ENCODE measurements at places on chromosomes 13 and 19.

DNA sequence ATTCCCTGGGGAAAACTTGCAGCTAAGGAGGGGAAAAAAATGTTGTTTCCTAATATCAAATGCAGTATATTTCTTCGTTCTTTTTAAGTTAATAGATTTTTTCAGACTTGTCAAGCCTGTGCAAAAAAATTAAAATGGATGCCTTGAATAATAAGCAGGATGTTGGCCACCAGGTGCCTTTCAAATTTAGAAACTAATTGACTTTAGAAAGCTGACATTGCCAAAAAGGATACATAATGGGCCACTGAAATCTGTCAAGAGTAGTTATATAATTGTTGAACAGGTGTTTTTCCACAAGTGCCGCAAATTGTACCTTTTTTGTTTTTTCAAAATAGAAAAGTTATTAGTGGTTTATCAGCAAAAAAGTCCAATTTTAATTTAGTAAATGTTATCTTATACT, 33.6 kb downstream of the TNFSF11 start:
- DNase-seq, result no peak

DNA sequence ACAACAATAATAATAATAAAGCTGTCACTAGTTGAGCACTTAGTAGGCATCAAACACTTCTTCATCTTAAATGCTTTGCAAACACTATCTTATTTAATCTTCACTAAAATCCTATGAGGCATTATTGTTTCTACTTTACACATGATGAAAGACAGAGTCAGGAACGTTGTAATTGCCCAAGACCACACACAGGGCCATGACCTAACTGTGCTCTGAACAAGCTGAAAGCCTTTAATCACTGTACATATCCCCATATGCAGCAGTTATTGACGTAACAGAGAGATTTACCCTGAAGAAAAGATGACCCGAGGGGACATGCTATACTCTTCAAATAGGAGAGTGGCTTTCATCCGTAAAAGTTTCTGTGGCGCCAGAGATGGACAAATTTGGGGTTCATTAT, 53.0 kb downstream of the SACS start:
- no peak for DNase-seq

- no peak for DNase-seq
Measured at GRCh38 chr19:17806945-17807344, 12.0 kb downstream of the B3GNT3 start.

- DNase-seq, result no peak
Measured at GRCh38 chr19:54995561-54995960, 29.4 kb downstream of the NLRP2 start.

- no peak for DNase-seq
Measured at GRCh38 chr13:28640861-28641599, 17.9 kb upstream of the POMP start.

- no peak for DNase-seq
Measured at GRCh38 chr19:56383826-56384605, 9.3 kb downstream of the ZNF582 start.

DNA sequence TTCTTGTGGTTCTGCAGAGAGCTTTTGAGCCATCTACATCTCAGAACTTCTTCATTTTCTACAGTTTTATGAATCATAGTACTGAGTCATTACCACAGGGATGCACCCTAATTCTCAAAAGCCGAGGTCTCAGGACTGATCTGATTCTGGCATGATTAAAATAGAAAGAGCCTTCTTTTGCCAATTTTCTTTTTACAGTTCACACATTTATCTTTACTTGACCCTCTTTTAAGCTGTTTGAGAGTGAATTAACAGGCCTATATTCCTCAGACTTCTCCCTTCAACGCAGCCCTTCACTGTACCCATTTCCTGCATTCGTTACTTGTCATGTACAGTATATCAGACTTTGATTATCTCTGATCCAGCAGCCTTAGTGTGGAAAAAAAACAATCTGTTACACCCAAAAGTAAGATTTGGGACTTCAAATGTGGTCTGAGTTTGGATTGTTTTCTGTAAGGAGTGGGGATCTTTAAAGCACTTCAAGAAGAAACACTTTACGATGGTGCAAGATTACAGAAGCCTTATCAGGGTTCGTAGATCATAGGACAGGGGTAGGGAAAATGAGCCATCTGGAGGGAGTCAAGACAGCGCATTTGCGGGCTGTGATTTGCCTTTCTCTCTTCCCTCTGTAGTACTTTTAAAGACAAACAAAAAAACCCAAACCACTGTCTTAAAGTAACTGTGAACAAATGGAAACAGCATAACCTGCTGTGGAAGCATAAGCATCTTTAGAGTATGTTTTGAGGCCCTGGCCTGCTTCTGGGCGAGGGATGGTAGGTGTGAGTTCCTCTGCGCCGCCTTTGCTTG, 15.3 kb upstream of the GPR183 start:
- DNase-seq, result peak; percentile 71

DNA sequence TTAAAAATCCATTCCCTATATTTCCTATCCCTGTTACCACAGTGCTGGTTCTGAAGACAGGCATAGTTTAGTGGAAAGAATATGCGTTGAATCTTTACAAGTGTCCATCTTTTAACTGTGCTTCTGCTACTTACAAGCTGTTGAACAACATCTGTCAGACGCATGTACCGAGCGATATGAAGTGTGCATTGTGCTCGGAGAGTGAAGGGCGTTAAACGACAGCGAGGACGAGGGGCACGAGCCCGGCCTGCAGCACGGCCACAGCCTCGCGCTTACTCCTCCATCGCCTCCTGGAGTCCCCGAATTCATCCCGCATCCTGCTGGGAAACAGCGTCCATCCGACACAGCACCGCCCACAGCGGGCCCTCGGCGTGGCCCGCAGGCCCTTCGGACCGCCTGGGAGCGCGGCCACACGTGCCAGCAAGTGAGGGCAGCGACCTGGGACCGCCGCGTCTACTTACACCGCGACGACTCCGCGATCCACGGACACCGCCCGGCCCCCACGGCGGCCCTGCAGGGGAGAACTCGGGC, 514 bp downstream of the PCID2 start:
- no peak for DNase-seq

DNA sequence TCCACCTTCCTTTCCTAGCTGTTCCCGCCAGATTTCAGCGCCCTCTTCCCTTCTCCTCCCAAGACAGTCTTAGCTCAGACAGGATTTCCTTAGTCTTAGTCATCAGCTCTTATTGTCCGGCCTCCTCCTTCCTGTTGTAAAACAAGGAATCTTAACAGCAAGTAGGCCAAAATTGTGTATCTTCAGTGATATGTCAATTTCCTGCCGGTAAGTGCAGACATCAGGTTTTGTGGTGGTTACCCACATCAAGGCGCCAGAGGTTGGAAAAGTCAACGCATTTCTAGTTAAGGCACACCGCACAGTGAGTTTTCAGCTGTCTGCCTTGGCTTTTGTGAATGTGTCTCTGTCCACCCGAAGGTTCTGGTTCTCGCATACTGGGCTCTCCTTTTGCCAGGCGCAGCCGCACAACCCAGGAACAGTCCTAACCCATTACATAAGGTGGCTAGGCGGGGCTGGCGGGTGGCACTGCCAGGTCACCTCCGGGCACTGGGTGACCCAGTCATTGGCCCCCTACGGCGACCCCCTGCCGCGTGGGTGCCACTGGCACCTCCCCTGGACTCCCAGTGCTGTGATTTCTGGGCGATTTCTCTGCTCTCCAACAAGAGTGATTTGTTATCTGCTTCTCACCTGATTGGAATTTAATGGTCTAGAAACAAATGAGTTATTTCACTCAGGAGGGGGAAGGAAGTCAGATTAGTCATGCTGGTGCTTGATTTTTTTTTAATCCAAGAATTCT, 12.9 kb downstream of the COL4A2 start:
- DNase-seq, result no peak

GRCh38 chr13:36480726-36481427, 48.6 kb downstream of the CCNA1 start:
- DNase-seq, result no peak

GRCh38 chr13:43074824-43075510, 51.6 kb downstream of the DNAJC15 start:
- no peak for DNase-seq

- no peak for DNase-seq
Measured at GRCh38 chr19:45162608-45163143, 1.9 kb upstream of the NKPD1 start.

DNA sequence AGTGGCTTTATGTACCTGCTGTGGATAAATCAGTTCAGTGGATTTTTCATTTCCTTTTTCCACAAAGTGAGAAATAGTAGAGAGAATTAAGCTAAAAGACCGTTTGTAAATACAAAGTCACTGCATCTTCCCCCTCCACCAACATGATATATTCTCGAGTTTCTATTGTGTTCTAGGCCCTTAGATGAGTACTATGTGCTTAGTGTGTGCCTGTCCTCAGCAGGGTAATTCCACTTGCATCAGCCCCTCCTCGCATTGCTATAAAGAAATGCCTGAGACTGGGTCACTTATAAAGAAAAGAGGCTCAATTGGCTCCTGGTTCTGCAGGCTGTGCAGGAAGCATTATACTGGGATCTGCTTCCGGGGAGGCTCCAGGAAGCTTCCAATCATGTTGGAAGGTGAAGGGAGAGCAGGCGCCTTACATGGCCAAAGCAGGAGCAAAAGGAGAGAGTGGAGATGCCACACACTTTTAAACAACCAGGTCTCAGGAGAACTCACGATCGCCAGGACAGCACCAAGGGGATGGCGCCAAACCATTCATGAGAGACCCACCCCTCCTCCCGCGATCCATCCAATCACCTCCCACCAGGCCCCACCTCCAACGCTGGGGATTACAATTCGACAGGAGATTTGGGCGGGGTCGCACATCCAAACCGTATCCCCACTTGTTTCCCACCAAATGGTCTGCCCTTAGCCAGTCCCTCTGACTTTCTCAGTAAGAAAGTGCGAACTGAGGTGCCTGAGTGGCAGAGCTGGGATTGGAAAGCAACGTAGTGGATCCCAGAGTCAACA, 102.3 kb upstream of the ABCC4 start:
- no peak for DNase-seq

- DNase-seq, result no peak
Measured at GRCh38 chr19:11737964-11738745, 591 bp downstream of the ZNF823 start.

- DNase-seq, result no peak
Measured at GRCh38 chr13:113853518-113854237, 10.2 kb downstream of the GAS6 start.

DNA sequence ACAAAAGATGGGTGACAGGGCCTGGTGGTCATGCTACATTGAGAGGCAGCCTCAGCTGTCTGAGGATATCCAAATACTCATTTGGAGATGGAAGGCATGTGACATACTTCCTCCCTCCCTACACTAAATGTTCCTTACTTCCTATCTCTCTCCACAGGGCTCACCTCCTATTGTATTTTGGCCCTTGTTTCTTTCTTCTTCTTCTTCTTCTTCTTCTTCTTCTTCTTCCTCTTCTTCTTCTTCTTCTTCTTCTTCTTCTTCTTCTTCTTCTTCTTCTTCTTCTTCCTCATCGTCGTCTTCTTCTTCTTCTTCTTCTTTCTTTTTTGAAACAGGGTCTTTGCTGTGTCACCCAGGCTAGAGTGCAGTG, 71.8 kb upstream of the POMP start:
- DNase-seq, result no peak

- DNase-seq, result no peak
Measured at GRCh38 chr19:51020988-51021651, 1.6 kb upstream of the KLK10 start.

DNA sequence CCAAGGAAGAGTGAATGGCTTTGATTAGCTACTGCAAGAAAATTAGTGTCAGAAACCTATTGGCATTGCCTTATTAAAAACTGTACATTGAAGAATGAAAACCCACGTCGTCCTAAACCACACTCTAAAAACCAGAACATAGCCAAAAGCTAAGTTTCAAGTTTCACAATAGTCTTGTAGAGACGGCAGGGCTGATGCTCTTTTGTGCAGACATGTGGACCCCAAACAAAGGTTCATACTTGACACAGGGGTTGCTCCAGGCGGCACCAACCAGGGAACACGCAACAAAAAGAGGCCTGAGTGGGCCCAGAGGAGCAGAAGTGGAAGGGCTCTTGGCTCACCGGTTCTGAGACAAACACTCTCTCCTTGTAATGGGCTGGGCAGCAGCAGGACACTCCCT, 28.6 kb upstream of the MIR17HG start:
- DNase-seq, result no peak

DNA sequence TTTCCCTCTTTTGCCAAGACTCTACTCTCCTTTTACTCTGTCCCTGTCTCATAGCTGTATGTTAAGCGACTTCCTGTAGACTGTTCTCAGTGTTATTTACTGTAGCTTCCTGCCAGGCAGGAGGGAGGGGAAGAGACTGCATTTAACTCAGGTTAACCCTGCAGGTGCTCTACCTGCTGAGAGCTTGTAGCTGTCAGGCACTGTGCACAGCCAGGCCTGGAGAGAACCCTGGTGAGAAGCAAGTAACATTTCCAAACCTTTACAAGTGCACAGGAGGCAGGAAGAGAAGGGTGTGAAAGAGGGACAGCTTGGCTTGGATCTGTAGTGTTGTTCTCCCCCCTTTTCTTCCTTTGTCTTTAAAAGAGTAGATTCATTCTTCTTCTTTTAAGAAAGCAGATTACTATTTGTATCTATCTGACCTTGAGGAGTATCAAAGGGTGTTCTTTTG, 167.1 kb downstream of the LMO7 start:
- no peak for DNase-seq

DNA sequence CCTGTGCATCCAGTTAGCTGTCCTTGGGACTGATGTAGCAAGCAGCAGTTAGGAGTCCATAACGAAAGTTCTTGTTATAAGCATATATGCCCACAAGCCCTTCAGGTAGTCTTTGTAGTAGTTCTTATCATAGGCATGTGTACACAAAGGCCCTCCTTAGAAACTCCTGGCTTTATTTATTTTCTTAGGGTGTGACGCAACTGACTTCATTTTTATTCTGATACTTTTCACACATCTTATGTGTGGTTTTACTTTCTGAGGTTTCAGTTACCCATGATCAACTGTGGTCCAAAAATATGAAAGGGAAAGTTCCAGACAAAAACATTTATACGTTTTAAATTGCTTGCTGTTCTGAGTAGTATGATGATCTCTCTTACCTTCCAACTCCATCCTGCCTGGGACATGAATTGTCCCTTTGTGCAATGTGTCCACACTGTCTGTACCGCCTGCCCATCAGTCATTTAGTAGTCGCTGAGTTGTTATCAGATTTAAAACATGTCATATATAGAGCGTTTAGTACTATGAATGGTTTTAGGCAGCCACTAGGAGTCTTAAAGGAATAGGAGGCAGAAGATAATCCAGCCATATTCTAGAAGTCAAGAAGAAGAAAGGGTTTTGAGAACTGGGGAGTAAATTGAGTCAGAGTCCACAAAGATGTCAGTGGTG, 19.4 kb downstream of the GPC5 start:
- DNase-seq, result no peak
